ENCODE measurements at places on chromosomes 5 and 9.

GRCh38 chr5:110398951-110399350, 327.5 kb downstream of the TMEM232 start:
- no peak for DNase-seq

DNA sequence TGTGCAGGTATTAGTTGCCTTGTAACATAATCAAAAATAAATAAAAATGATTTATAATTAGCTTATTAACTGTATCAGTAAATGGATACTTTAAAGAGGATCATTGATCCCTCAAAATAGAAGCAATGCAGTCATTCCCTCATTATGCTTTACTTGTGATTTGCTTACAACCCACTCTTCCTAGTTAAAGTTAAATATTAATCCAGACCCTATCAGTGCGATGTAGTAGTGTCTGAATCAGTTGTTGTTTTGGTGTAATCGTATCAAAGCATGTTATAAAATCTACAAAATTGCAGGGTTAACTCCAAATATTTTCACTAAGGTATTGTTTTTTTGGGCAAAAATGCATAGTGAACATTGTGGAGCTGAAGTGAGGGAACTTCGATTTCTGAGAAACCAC, 17.6 kb downstream of the TENT4A start:
- DNase-seq, result no peak

GRCh38 chr5:145981589-145982571, 45.5 kb downstream of the SH3RF2 start:
- DNase-seq, result no peak

GRCh38 chr5:93274291-93274690, 306.7 kb downstream of the NR2F1-AS1 start:
- no peak for DNase-seq

GRCh38 chr9:135310134-135310533, 169.4 kb upstream of the PPP1R26 start:
- DNase-seq, result no peak

- no peak for DNase-seq
Observed at GRCh38 chr5:16546732-16547131, 70.1 kb downstream of the RETREG1 start.

DNA sequence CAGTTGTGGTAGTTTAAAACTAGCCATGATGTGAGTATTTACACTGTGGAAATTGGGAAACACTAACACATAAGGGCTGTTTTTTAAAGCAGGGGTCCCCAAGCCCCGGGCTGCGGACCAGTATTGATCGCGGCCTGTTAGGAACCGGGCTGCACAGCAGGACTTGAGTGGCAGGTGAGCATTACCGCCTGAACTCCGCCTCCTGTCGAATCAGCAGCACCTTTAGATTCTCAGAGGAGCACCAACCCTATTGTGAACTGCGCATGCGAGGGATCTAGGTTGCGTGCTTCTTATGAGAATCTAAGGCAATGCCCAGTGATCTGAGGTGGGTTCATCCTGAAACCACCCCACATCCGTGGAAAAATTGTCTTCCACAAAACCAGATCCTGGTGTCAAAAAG, 127.8 kb downstream of the PCSK5 start:
- no peak for DNase-seq
